ENCODE measurements at places on chromosomes 5 and 9.
A peak's percentile ranks its signal among the peaks of the same experiment; 100 is the strongest.

GRCh38 chr5:110377361-110377760 lies 349.1 kb downstream of the TMEM232 start:
- no peak for DNase-seq

DNA sequence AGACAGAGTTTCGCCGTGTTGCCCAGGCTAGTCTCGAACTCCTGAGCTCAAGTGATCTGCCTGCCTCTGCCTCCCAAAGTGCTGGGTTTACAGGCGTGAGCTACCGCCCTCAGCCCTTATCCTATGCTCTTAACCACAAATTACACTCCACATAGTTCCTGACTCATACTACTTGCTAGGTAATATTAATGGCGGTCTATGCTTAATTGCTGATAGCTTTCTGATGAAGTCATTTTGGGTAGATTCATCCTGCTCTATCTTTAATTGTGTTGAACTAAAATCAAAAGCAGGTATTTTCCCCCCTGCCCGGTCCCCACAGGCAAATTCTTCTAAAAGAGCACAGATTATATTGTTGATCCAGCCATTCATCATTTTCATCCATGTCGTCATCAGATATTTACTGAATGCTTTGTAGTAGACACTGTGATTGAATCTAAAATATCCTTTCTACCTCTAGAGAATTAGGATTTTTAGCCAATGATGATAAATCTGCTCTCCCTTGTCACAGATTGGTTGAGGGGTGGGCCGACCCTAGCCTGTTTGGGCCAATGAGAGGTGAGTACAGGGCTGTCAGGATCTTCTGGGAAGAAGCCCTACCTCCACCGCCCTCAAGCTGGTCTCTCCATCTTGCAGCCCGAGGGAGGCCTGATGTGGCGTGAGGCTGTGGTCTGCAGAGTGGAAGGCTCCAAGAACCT lies 144.8 kb downstream of the NR3C1 start:
- DNase-seq = no peak

GRCh38 chr9:121976751-121977150 lies 116.4 kb downstream of the TTLL11 start:
- no peak for DNase-seq

DNA sequence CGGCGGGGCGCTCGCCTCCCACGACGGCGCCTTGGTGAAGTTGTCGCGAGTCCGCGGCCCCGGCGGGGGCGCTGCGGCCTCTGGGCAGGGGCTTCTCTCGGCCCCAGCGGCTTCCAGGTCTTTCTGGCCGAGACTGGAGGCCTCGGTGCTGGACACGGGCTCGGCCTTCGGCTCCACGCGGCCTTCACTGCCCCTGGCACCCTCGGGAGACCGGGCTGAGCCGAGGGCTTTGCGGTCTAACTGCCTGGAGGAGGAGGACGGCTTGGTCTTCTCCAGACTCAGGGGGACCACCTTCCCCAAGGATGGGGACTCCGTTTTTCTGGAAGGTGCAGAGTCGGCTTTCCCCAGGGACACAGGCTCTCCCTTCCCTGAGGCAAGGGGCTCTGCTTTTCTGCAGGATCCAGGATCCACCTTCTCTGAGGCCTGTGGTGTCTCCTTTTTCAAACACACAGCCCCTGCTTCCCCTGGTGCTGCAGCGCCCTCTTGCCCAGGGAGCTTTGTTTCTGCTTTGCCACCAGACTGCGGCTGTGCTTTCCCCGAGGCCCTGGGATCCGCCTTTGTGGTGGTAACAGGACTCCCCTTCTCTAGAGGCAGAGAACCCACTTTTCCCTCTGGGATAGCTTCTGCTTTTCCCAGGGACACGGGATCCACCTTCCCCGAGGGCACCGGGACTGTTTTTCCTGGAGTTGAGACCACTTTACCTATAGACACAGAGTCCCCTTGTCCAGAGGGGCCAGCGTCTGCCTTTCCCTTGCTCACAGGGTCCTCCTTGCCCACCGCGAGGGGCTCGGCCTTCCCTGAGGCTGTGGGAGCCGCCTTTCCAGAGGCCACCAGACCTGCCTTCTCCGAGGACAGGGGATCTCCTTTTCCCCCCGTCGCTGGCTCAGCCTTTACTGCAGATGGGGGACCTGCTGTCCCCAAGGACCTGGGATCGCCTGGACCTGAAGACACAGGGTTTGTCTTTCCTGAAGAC lies 12.3 kb downstream of the GPRIN1 start:
- DNase-seq = no peak

GRCh38 chr5:152274224-152274623 lies 130.9 kb downstream of the NMUR2 start:
- no peak for DNase-seq

GRCh38 chr5:16480821-16481538 lies 15.4 kb upstream of the ZNF622 start:
- DNase-seq = no peak

- no peak for DNase-seq
These were observed 3.2 kb upstream of the TNC start for GRCh38 chr9:115121181-115121580.

GRCh38 chr9:1456301-1457024 lies 406.3 kb downstream of the DMRT2 start:
- no peak for DNase-seq

DNA sequence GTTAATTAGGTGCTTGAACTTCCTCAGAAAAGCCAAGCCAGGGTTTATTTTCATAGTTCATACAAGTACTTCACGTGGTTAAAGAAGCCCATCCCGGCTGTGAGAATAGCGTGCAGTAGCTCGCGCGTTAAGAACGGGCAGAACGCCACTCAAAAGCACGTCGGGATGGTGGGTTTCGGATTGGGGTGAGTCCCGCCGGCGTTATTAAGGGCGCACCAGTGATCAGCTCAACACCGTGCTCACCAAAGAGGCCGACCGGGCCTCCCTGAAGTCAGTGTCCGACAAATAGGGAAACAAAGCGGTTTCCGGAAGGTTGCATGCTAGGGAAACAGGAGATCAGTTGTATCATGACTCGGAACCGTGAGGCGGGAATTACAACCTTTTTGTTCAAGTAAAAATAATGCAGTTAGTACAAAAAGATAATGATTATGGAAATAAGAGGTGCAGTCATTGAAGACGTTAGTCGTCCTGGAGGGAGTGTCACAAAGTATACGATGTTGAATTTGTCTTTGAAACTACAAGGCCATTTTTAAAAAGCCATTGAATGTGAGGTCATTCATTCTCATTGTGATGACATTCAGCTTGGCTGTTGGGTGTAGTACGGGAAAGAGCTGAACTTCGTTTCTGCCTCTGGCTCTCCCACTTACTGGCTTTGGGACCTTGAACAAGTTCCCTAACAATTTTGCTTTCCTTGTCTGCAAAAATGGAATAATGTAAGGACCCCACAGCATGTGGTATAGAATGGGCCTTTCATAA lies 992 bp downstream of the SETD9 start:
- DNase-seq = peak; percentile 35

- no peak for DNase-seq
These were observed 699.4 kb downstream of the PTPRD start for GRCh38 chr9:9913276-9913832.

DNA sequence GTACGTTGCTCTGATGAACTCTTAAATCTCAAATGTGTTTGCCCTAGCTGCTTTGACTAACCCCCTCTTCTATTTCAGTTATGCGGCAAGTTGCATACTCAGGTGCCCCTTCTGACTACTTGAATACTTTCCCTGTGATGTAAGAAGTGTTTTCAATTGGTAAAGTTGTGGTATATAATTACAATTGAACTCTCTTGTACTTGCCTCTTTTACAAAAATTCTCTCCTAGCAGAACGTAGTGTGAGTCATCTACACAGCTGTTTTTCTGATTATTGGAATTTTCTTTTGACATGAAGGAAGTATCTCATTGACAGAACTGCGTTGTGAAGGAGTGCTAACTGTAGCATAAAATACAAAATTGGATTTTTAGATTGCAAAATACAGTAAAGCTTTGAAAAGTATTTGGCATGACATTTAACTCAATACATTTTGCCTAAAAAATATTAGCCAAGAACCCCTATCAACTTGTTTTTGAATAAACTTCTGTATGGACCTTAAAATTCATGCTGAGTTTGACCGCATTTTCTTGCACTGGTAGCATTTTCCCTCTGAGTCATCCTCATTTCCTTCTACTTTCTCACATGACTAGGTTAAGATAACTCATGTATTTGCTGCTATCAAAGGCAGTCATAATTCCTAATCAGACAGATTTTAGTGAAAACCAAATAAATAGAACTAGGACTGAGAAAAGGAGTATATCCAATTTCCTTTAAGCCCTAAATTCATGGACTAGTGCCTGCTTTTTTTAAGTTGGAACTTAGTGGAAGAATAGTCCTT lies 6.3 kb downstream of the CRHBP start:
- DNase-seq = no peak

- DNase-seq = no peak
These were observed 58.5 kb downstream of the MLANA start for GRCh38 chr9:5949103-5949699.

DNA sequence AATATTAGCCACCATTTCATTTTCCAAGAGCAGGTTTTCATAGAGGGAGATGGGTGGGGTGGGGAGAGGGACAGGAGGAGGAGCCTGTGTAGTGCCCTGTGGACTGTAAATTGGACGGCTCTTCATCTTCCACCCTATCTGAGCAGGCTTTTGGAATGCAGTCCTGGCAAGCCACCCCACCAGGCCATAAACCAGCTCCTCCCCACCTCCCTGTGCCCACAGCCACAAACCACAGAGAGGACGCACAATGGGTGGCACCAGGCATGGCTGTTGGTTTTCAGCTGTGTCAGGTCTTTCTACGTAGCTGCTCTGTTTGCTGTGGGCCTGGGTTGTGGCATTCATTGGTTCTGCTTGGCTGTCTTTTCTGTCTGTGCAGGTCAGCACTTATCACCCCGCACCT lies 58.0 kb downstream of the PLAC8L1 start:
- peak; percentile 29 for DNase-seq

- DNase-seq = no peak
These were observed 116.0 kb upstream of the LMX1B start for GRCh38 chr9:126497660-126498275.

- DNase-seq = peak; percentile 74
These were observed 299.0 kb upstream of the MSX2 start for GRCh38 chr5:174425271-174425963.

GRCh38 chr5:2375757-2376250 lies 375.7 kb downstream of the IRX2 start:
- DNase-seq = no peak

DNA sequence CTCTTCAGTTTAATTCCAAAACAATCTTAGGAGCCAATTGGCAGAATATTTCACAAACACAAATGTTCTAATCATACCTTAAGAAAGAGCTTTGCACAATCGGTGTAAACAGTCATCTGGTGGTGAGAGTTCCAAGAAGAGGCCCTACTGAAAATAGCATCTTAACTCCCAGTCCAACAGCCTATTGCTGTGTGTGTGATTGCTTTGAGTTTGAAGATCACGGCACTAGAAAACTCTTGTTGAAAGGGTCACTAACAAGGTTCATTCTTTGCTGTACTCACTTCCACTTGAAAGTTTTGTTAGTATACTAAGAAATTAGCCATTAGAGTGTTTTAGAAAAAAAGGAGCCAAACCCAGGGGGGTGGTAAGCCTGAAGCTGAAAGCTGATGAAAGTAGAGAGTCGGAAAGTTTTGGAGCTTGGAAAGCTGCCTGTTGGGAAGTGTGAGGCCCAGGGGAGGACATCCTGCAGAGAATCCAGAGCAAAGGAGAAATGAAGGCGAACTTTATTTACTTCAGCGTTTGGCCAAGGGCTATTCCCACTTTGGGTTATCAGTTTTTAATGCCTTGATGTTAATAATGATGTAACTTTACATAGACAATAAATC lies 180.3 kb upstream of the GHR start:
- no peak for DNase-seq

DNA sequence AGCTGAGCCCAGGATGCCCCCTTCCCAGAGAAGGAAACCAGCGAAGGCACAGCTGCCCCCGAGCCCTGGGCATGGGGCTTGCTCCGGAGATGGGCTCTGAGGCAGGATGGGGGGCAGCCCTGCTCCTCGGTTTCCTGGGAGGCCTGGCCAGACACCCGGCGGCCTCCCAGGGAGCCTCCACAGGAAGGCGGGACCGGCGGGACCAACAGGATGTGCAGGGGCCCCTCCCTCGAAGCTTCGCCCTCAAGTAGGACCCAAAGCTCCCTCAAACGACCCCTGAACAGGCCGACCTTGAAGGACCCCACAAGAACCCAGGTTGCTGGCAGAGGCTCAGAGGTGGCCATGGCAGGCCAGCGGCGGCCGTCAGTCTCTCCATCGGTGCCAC lies 11.7 kb downstream of the EXD3 start:
- no peak for DNase-seq

DNA sequence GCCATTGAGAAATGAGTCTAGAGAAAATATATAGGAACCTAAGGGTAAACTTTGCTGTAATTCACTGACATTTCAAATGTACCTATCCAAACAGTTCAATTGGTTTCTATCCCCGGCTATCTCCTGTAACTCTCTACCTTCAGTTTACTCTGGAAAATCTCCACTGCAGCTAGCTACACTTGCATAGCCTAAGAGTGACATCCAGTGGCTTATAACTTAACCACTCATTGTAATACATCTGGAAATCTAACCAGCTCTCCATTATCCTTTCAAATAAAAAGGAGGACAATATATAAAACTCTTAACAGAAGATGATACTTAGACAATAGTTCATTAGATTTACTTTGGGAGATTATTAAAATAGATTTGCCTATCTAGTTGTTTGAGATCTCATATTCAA lies 35.3 kb upstream of the SPDL1 start:
- DNase-seq = peak; percentile 5

GRCh38 chr5:71883742-71884103 lies 164.6 kb downstream of the CARTPT start:
- no peak for DNase-seq

DNA sequence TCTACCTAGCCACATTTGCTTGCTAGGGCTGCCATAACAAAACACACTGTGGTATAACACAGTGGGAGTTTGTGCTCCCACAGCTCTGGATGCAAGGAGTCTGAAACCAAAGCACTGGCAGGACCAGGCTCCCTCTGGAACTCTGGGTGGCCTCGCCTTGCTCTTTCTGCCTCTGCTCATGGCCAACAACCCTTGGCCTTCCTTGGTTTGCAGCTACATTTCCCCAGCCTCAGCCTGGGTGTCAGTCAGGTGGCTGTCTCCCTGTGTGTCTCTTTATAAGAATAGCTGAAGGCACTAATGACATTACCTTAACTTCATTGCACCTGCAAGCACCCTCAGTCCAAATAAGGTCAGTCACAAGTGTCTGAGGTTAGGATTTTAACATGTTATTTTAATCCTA lies 101.0 kb upstream of the IRX2 start:
- no peak for DNase-seq

- no peak for DNase-seq
These were observed 173.7 kb upstream of the SPEF2 start for GRCh38 chr5:35443803-35444595.

- no peak for DNase-seq
These were observed 159.2 kb downstream of the ZDHHC21 start for GRCh38 chr9:14533867-14534640.

GRCh38 chr5:150044712-150045111 lies 41.6 kb downstream of the CSF1R start:
- no peak for DNase-seq

All from prostate gland (tissue), 2 donors.